Tibial nerve (tissue), 4 donors: ENCODE measurements at places on chromosomes 1 and 21.

GRCh38 chr1:179026813-179027669 is 1.3 kb downstream of the FAM20B start:
- no peaks in the 10 kb centered on the region for H3K27me3 ChIP-seq
- H3K4me3 ChIP-seq = peak overlapping the region; percentile 91
- H3K36me3 ChIP-seq = no peaks in the 10 kb centered on the region
- H3K4me1 ChIP-seq = peaks cover 24% of the 10 kb centered on the region

GRCh38 chr21:33762803-33763581 is 120.7 kb downstream of the ITSN1 start:
- no peak for DNase-seq
- no peak overlapping the region for H3K4me3 ChIP-seq
- no peak overlapping the region for H3K27ac ChIP-seq

DNA sequence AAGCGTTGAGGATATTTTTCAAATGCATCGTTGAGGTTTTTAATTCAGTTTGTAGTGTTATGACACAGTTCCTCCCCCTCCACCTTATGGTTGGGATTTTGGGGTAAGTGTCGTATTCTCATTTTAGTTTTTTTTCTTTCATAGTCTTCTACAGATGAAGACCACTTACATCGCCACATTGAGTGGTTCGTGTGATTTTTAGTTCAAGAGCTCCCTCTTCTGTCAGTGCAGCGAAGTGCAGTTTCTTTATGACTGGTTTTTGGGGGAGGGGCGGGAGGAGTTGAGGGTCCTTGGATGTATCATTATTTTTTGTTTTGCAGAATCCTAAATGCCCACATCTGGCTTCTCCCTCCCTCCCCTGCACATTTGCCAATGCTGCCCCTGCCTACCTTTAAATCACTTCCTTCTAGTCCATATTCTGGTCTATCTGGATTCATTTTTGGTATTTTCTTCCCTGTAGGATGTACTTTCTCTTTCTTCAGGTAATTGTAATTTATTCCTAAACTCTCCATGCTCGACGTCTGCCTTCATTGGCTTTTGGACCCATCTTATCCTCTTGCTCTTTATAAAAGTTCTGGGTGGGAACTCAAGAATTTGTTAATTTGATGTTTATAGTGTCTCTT is 433.1 kb downstream of the CAMTA1 start:
- H3K27ac ChIP-seq = no peak overlapping the region
- H3K4me3 ChIP-seq = no peak overlapping the region
- H3K27me3 ChIP-seq = no peaks in the 10 kb centered on the region
- H3K4me1 ChIP-seq = no peaks in the 10 kb centered on the region
- no peaks in the 10 kb centered on the region for H3K36me3 ChIP-seq

- no peaks in the 10 kb centered on the region for H3K36me3 ChIP-seq
- H3K4me1 ChIP-seq = no peaks in the 10 kb centered on the region
- H3K4me3 ChIP-seq = no peak overlapping the region
- no peak overlapping the region for H3K27ac ChIP-seq
- no peak for DNase-seq
Measured at GRCh38 chr1:47214549-47214948, 17.5 kb downstream of the TAL1 start.

DNA sequence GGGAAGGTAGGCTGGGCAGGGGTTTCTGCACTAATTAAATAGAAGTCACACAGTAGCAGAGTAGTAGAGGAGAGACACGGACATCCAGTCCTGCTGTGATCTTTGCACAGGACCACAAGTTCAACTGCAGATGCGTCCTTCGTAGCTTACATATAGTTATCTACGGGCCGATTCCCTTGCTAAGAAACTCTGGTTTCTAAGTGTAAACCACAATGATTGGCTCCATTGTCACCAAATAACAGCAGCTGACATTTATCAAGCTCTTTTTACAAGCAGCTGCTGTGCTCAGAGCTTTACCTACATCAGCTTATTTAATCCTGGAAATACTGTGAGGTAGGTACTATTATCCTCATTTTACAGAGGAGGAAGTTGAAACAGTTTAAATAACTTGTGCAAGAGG is 3.1 kb downstream of the SLC45A3 start:
- peaks cover 23% of the 10 kb centered on the region for H3K4me1 ChIP-seq
- no peaks in the 10 kb centered on the region for H3K27me3 ChIP-seq
- no peak overlapping the region for H3K27ac ChIP-seq
- H3K4me3 ChIP-seq = no peak overlapping the region

DNA sequence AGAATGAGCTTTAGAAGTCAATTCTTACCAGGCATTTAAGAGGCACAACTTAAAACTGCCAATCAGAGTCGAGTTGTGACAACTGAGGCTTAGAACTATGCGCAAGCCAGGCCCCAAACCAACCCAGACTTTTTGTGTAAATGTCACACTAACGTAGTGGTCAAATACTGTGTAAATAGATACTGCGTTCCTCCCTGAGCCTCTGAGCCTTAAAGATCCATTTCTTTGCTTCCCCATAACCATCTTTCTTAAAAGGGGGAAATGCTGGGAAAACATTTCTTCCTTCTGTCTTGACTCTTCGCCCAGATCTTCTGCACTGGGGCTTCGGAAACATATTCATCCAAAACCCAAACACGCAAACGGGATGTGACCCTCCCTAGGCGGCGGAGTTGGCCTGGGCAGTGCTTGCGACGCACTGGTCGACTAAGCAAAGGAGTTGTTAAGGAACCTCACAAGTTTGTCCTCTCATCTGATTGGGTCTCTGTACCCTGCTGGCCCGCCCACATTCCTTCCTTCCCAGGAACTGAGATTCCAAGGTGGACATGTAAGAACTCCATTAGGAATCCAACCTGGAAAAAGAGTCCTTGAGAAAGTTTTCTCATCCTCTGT is 2.6 kb downstream of the ADAMTS5 start:
- no peaks in the 10 kb centered on the region for H3K27me3 ChIP-seq
- no peaks in the 10 kb centered on the region for H3K4me1 ChIP-seq
- H3K27ac ChIP-seq = peak overlapping the region; percentile 59
- DNase-seq = peak; percentile 15
- H3K4me3 ChIP-seq = peak overlapping the region; percentile 70

DNA sequence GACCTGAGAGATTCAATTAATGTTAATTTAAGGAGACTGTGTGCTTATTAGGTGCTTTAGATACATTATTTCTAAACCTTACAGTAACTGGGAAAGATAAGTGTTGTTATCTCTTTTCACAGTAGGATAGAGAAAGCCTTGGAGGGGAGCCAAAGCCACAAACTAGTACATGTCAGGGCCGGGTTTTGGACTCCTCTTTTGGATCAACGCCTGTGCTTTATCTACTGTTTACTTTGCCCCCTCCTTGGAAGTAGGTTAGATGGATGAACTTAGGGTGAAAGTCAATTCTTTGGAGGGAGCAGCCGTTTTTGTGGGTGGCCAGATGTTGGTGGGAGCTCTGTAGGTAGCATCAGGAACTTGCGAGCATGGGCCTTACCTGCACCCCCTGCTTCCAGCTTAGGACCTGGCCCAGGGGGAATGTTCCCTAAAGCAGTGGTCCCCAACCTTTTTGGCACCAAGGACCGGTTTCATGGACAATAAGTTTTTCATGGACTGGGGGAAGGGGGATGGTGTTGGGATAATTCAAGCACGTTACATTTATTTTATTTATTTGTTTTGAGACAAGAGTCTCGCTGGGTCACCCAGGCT is 1.7 kb downstream of the HHAT start:
- H3K36me3 ChIP-seq = no peaks in the 10 kb centered on the region
- no peak overlapping the region for H3K4me3 ChIP-seq
- no peaks in the 10 kb centered on the region for H3K4me1 ChIP-seq
- H3K27me3 ChIP-seq = no peaks in the 10 kb centered on the region
- no peak overlapping the region for H3K27ac ChIP-seq
- DNase-seq = no peak

DNA sequence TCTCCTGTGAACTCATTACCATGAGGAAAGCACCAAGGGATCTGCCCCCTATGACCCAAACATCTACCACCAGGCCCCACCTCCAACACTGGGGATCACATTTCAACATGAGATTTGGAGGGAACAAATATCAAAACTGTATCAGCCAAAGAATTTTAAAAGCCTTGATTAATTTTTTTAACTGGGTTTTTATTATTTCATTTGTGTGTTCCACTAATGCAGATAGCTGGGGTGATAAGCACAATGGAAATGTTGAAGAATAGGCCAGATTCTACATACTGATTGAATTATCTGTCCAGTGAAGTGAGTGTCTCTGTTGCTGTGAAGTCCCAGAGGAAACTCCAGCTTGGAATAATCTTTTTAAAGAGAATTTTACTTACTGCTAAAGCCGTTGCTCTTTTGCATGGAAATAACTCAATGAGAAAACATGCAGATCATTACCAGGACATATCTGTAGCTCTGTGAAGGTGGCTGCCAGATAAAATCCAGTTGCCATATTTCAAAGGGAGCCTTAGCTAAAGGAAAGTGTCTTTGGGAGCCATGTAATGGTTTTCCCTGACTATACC is 44.4 kb upstream of the DHCR24 start:
- no peaks in the 10 kb centered on the region for H3K4me1 ChIP-seq
- DNase-seq = no peak
- H3K27ac ChIP-seq = no peak overlapping the region
- H3K4me3 ChIP-seq = no peak overlapping the region

GRCh38 chr1:239218301-239218700 is 168.1 kb upstream of the CHRM3 start:
- no peaks in the 10 kb centered on the region for H3K36me3 ChIP-seq
- no peak overlapping the region for H3K4me3 ChIP-seq
- H3K27ac ChIP-seq = no peak overlapping the region
- no peak for DNase-seq
